Right ventricle myocardium inferior (tissue), 1 donor: ENCODE measurements at places on chromosomes 12 and 14. TPM values are rescaled to one million over a fixed set of nuclear protein-coding genes. Genes with fewer than 3 reads are reported as not detected.

DNA sequence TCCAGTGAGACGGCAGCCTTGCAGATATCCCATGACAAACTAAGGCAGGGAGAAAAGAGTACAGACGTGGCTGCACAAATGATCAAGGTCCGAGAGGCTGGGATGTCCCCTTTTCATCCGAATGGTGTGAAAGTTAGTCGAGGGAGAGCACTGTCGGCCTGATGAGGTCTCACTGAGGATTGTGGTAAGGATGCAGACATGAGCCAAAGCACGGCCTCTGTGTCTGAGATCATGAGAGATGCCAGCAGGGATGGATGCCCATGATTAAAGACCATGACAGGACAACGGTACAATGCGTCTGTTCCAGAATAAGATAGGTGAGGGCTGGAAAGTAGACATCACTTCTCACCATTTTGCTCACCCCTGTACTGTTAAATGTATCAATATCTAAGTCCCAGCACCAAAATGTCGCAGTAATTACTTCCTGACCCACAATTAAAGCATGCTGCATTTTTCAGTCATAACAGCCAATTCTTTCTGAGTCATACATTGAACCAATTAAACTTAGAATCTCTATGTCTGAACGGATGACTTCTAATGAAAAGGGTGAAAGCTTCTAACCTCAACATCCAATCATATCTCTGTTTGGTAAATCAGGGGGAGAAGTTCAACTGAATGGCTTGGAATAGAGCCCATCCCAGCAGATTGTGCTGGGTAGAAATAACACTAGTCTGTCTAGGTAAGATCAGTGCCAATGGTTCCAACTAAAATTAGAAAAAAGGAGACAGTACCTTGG lies 249.6 kb upstream of the SOX5 start:
- DNase-seq = no peak

DNA sequence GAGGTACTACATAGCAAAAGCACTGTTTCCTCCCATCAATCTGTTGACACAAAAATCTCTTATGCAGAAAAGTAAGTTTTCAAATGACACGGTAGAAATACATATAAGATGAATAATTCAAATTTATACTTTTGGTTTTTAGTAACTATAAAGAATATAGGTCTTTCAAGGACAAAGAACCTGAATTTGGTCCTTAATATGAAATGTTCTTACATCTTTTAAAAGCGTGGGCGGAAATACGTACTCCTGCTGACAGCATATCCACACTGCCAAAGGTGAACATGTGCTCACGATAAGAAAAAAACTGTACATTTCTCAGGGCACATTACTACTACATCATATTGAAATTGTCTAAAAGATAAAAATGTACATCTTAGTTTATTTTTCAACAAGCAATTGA lies 127.6 kb downstream of the FOXN3 start:
- DNase-seq = no peak

- DNase-seq = peak; percentile 22
These were observed 15.6 kb downstream of the CEP170B start for GRCh38 chr14:104880584-104881210.

DNA sequence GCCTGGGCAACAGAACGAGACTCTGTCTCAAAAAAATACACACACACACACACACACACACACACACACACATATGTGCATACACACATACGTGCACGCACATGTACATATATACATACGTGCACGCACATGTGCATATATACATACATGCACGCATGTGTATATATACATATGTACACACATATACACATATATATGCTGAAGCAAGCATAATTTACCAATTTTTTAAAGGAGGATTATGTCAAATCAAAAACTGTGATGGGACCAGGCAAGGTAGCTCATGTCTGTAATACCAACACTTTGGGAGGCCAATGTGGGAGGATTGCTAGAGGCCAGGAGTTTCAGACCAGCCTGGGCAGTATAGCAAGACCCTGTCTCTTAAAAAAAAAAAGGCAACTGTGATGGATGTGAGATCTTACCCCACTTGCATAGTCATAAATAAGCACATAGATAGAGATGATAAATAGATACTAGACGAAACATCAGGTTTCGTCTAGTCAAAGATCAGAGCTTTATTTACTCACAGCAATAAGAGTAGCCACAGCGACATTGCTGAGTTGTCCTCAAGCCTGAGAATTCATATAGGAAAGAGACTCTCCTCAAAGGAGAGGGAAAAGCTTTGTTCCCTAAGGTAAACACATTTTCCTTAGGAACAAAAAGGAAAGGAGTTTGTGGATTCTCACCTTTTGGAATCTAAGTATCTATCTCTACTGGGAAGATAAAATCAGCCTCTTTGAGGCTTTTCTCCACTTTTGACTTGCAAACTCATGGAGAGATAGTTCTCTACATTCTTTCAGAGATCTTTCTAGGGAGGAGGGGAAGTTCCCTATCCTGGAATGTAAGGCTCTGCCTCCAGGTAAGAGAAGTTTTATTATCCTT lies 74.7 kb upstream of the AMN1 start:
- no peak for DNase-seq

DNA sequence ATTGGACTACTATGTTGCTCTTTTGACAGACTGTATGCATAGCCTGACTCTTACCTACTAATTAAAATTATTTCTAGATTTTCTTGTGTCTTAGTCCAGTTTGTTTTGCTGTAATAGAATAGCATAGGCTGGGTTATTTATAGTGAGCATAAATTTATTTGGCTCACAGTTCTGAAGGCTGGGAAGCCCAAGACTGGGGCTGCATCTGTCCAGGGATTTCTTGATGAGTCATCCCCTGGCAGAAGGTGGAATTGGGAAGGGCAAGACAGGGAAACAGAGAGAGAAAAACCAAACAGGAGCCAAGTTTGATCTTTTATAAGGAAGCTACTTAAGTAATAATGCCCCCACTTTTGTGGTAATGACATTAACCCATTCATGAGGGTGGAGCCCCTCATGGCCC lies 759.2 kb upstream of the LRFN5 start:
- DNase-seq = no peak

- no peak for DNase-seq
These were observed 97.8 kb downstream of the EPS8 start for GRCh38 chr12:15691388-15691787.

- DNase-seq = peak; percentile 70
These were observed 231.4 kb downstream of the PCNX1 start for GRCh38 chr14:71138448-71139293.

GRCh38 chr12:601976-602699 lies 61.1 kb downstream of the NINJ2 start:
- DNase-seq = no peak

The CCDC177 gene
- not detected for total RNA-seq

The NANOG gene
- not detected for total RNA-seq

The NELL2 gene
- total RNA-seq = not detected

The TOMM20L gene
- total RNA-seq = not detected
